H1 (cell line): ENCODE measurements at places on chromosomes 4 and X. TPM values are rescaled to one million over a fixed set of nuclear protein-coding genes. Genes with fewer than 3 reads are reported as not detected.

CYTL1 gene
- total RNA-seq, result 8.1 and 9.8 TPM in 2 replicates

TBC1D25 gene
- 6.5 and 9.7 TPM in 2 replicates for total RNA-seq

DCAF16 gene
- total RNA-seq, result 55.7 and 57.9 TPM in 2 replicates

RENBP gene
- total RNA-seq, result 11.9 and 12.4 TPM in 2 replicates

PABPC4L gene
- total RNA-seq, result 4.2 and 4.3 TPM in 2 replicates

AVPR2 gene
- not detected in 2 replicates for total RNA-seq

INTS12 gene
- 13.8 and 14.1 TPM in 2 replicates for total RNA-seq

TMEM35A gene
- total RNA-seq, result 5.5 and 5.7 TPM in 2 replicates

SYP gene
- 10.2 and 10.8 TPM in 2 replicates for total RNA-seq

FAM47A gene
- not detected in 2 replicates for total RNA-seq

PTCHD1 gene
- total RNA-seq, result 2.4 and 3.3 TPM in 2 replicates

DNA sequence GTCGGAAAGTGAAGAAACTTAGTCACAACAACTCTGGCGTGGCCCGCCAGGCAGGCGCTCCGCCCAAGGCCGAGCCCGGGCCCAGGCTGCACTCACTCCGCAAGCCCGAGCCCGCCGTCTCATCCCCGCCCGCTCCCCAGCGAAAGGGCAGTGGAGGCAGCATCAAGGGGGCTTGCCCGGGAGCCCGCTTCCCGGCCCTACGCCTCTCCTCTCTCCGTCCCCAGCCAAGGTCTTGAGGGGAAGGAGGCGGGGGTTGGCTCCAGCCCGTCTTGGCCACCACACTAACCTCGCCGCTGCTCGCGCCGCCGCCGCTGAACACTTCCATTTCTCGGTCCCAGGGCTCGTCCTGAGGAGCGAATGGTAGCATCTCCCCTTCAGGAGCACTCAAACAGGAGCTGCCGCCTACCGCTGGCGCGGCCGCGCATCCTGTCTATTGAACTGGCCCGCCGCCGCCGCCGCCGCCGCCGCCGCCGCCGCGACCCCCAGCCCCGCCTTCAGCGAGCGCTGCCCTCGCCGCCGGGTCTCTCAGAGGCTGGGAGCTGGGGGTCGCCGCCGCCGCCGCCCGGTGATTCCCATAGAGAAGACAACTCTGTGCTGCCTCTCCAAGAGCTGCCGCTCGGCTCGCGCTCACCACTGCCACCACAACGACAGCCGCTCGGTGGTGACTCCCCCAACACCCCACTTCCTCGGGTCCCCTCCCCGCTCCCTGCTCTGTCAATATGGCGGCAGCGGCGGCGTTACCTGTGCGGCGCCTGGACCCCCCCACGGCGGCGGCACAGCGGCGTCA is at the start of gene RPS6KA6:
Gene RPS6KA6 (minus strand): TSS at position 667 of the 787 bp plus-strand sequence. CDS start 300 bp downstream, at position 367.
- no peaks in the 10 kb centered on the region for H3K4me1 ChIP-seq
- H3K36me3 ChIP-seq, result no peaks in the 10 kb centered on the region
- no peaks in the 10 kb centered on the region for H3K27me3 ChIP-seq
- peak within 1 kb of the TSS; percentile 85 for H3K4me3 ChIP-seq
- no peak within 1 kb of the TSS for H3K27ac ChIP-seq

- H3K36me3 ChIP-seq, result no peaks in the 10 kb centered on the region
- no peak for DNase-seq
- H3K27ac ChIP-seq, result no peak overlapping the region
- no peaks in the 10 kb centered on the region for H3K4me1 ChIP-seq
Observed at GRCh38 chr4:74874753-74875367, 58.1 kb upstream of the PARM1 start.

GRCh38 chr4:3207531-3208037 is 41.4 kb upstream of the MSANTD1 start:
- no peaks in the 10 kb centered on the region for H3K27me3 ChIP-seq
- H3K4me3 ChIP-seq, result no peak overlapping the region
- H3K36me3 ChIP-seq, result peaks cover 40% of the 10 kb centered on the region
- DNase-seq, result no peak
- no peaks in the 10 kb centered on the region for H3K4me1 ChIP-seq

GRCh38 chrX:456551-457291 is 70.0 kb upstream of the PPP2R3B start:
- no peak for DNase-seq
- no peaks in the 10 kb centered on the region for H3K36me3 ChIP-seq
- no peaks in the 10 kb centered on the region for H3K27me3 ChIP-seq
- H3K4me1 ChIP-seq, result no peaks in the 10 kb centered on the region
- H3K27ac ChIP-seq, result no peak overlapping the region

- H3K4me3 ChIP-seq, result no peak overlapping the region
- H3K36me3 ChIP-seq, result no peaks in the 10 kb centered on the region
- no peaks in the 10 kb centered on the region for H3K27me3 ChIP-seq
- H3K4me1 ChIP-seq, result no peaks in the 10 kb centered on the region
- no peak overlapping the region for H3K27ac ChIP-seq
Observed at GRCh38 chr4:179664430-179665027, 2222.3 kb upstream of the AGA start.

DNA sequence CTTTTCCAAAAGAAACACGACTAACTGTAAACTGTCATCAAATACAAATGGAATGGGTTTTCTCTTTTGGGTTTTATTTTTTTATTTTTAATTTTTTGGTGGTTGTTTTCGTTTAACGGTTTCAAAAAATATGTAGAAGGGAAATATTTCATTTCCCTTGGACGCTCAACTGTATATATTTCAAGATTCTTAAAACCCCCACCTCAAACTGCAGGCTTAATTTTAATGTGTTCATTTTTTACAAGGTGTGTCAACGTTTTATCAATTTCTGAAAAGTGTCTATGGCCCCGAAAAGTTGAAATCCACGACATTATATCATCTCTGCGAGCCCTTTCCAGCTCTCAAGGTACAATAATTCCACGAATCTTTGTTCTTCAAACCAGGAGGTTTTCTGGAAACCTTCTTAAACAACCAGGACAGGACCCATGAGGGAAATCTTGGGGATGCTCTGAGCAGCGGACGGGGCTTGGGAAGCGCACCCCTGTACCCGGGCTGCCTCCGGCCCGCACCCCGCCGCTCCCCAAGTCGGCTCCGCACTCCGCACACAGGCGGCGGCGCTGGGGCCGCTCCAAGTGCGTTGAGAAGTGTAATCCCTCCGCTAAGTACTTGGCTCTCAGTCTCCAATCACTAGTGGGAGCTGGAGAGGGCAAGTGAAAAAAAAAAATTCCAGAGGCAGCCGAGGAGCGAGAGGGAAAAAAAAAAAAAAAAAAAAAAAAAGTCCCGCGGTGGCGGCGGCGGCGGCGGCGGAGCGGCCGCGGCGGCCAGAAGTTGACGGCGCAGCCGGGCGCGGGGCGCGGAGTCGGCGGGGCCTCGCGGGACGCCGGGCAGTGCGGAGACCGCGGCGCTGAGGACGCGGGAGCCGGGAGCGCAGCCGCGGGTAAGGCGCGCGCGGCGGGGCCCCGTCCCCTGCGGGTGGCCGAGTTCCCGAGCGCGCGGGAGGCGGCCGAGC is at the start of gene BMPR1B:
Gene BMPR1B (plus strand): TSS at position 764 of the 949 bp plus-strand sequence. CDS start 346,470 bp downstream, outside the sequence.
- H3K36me3 ChIP-seq, result no peaks in the 10 kb centered on the region
- peak within 1 kb of the TSS; percentile 58 for H3K4me3 ChIP-seq
- peaks cover 35% of the 10 kb centered on the region for H3K27me3 ChIP-seq
- peak; percentile 54 for DNase-seq
- H3K27ac ChIP-seq, result no peak within 1 kb of the TSS
- no peaks in the 10 kb centered on the region for H3K4me1 ChIP-seq

GRCh38 chr4:128524311-128524710 is 236.7 kb upstream of the PGRMC2 start:
- no peak overlapping the region for H3K27ac ChIP-seq
- no peak overlapping the region for H3K4me3 ChIP-seq
- no peaks in the 10 kb centered on the region for H3K27me3 ChIP-seq
- H3K4me1 ChIP-seq, result peaks cover 6% of the 10 kb centered on the region; the same call in 1 of the 2 replicates

- H3K27ac ChIP-seq, result peak overlapping the region; percentile 5; the same call in 1 of the 2 replicates
- H3K36me3 ChIP-seq, result no peaks in the 10 kb centered on the region
- DNase-seq, result no peak
- H3K4me1 ChIP-seq, result peaks cover 4% of the 10 kb centered on the region
- H3K4me3 ChIP-seq, result no peak overlapping the region
Observed at GRCh38 chr4:81486502-81486901, 14.8 kb upstream of the RASGEF1B start.

DNA sequence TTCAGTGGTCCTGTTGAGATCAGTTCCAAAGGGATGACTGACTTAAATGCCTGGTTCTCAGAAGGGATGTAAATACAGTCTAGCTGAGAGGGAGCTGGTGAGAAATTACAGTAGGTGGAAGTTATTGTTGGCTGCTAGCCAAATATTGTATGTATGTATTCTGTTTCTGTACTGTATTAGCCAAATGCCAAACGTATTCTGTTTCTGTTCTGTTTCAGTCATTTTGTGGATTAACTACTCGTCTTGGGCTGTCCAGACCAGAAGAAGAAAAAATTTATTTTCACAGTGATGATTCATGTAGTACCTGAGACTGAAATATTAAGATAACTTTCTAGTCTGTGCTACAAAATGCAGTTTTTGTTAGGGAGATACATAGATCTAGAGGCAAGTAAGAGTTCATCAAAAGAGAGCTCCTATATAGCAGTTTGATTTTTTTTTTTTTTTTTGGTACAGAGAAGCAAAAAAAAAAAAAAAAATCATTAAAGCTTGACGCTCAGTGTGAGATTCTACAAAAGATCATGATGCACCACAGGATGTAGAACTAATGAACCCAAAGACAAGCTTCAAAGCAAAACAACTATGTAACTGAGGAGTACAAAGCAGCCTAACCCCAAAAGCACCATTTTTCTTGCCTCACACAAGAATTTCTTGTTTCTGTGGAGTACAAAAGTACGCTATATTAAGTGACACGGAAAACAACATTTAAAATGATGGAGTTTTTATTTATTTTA is 54.8 kb downstream of the CASP6 start:
- no peak overlapping the region for H3K27ac ChIP-seq
- DNase-seq, result no peak
- H3K27me3 ChIP-seq, result no peaks in the 10 kb centered on the region
- H3K4me3 ChIP-seq, result no peak overlapping the region
- no peaks in the 10 kb centered on the region for H3K4me1 ChIP-seq

- H3K36me3 ChIP-seq, result no peaks in the 10 kb centered on the region
- no peaks in the 10 kb centered on the region for H3K27me3 ChIP-seq
- H3K27ac ChIP-seq, result no peak overlapping the region
- H3K4me3 ChIP-seq, result no peak overlapping the region
- no peak for DNase-seq
Observed at GRCh38 chr4:56128213-56128612, 179.5 kb downstream of the CEP135 start.

DNA sequence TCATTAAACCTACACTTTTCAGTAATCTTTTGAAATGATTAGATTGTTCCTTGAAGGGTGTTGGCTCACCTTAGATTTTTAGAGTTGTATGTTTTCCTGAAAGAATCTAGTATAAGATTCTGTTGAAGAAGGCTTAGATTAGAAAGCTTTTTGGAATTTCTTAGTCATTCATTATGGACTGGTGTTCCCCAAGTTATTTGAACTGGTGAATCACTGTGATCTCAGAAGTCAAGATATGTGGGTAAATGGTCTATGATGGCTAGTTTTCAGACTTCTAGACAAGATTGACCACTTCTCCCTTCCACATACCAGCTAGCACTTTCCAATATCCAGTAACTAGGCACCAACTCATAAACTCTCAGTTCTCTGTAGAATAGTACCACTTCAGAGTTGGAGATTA is 138.1 kb downstream of the KDM6A start:
- no peaks in the 10 kb centered on the region; the same call in 1 of the 2 replicates for H3K4me1 ChIP-seq
- H3K27me3 ChIP-seq, result no peaks in the 10 kb centered on the region
- no peak for DNase-seq
- H3K27ac ChIP-seq, result no peak overlapping the region
- no peak overlapping the region for H3K4me3 ChIP-seq

DNA sequence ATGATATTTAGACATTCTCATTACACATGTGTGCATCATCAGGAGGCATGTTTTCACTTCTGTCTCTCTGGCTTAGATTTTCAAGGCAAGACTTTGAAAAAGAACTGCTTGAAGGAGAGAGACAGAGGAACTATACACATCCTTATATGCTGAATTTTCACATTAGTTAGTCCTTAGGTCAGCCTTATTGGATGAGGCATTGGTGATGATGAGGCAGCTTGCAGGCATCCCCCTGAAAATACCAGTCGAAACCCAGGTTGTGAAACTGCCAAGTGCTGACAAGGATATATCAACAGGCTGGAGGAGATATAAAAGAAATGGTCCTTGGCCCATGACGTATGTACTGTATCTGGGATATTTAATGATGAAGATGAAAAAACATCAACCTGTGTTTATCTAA is 297.2 kb upstream of the AADAT start:
- no peak overlapping the region for H3K4me3 ChIP-seq
- no peaks in the 10 kb centered on the region for H3K36me3 ChIP-seq
- H3K4me1 ChIP-seq, result no peaks in the 10 kb centered on the region
- DNase-seq, result no peak
- no peaks in the 10 kb centered on the region for H3K27me3 ChIP-seq

GRCh38 chr4:168528131-168528949 is 31.5 kb downstream of the PALLD start:
- H3K4me1 ChIP-seq, result no peaks in the 10 kb centered on the region
- no peak overlapping the region for H3K4me3 ChIP-seq
- H3K27me3 ChIP-seq, result peaks cover 1% of the 10 kb centered on the region
- no peak overlapping the region for H3K27ac ChIP-seq
- H3K36me3 ChIP-seq, result no peaks in the 10 kb centered on the region
- no peak for DNase-seq

GRCh38 chr4:53788011-53788410 is 196.7 kb upstream of the LNX1 start:
- H3K27me3 ChIP-seq, result no peaks in the 10 kb centered on the region
- H3K27ac ChIP-seq, result no peak overlapping the region
- H3K36me3 ChIP-seq, result no peaks in the 10 kb centered on the region
- DNase-seq, result no peak
- no peaks in the 10 kb centered on the region for H3K4me1 ChIP-seq

- H3K27me3 ChIP-seq, result no peaks in the 10 kb centered on the region
- H3K36me3 ChIP-seq, result no peaks in the 10 kb centered on the region
- no peak for DNase-seq
- H3K4me3 ChIP-seq, result no peak overlapping the region
Observed at GRCh38 chr4:60726779-60727178, 473.3 kb upstream of the ADGRL3 start.

GRCh38 chrX:68997511-68997910 is 167.7 kb downstream of the PJA1 start:
- no peak overlapping the region for H3K27ac ChIP-seq
- peaks cover 3% of the 10 kb centered on the region; the same call in 1 of the 2 replicates for H3K4me1 ChIP-seq
- H3K27me3 ChIP-seq, result no peaks in the 10 kb centered on the region

- H3K4me1 ChIP-seq, result peaks cover 3% of the 10 kb centered on the region
- H3K4me3 ChIP-seq, result peak overlapping the region; percentile 53
- peaks cover 11% of the 10 kb centered on the region for H3K27me3 ChIP-seq
- DNase-seq, result no peak
Observed at GRCh38 chr4:1684506-1685234, 557 bp upstream of the FAM53A start.

DNA sequence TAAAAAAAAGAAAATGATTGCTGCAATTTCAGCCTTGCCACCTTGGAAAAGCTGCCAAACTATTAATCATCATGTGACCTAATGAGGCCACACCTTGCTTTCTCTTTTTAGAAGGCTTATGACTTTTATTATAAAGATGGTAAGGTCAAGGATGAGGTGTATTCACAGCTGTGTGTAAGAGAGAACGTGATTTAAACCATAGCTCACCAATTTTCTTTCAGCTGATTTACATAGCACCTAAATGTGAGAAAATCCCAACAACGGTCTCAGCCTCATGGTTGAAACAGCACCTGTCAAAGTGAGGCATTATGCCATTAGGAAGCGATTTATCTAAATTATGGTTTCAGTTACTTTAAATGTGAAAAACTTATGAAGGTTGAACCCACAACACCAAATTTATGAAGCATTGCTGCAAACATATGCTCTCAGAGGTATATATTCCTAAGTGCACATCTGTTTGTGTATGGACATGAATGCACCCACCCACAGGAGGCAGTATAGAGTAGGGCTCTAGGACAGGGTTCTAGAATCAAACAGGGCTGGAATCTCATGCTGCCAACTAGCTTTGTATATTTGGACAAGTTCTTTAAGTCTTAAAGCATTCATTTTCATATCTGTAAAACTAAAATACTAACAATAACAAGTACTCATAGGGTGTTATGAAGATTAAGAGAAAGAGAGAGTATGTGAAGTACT is 40.7 kb downstream of the ANXA3 start:
- H3K36me3 ChIP-seq, result no peaks in the 10 kb centered on the region
- no peaks in the 10 kb centered on the region for H3K4me1 ChIP-seq
- no peaks in the 10 kb centered on the region for H3K27me3 ChIP-seq
- no peak overlapping the region for H3K4me3 ChIP-seq
